ENCODE measurements at places on chromosomes 1 and 21. TPM values are rescaled to one million over a fixed set of nuclear protein-coding genes. Genes with fewer than 3 reads are reported as not detected.

- DNase-seq, result no peak
These were observed 101.5 kb upstream of the GADD45A start for GRCh38 chr1:67583462-67583950.

- DNase-seq, result no peak
These were observed 71.8 kb downstream of the RUNX1 start for GRCh38 chr21:34977333-34977732.

GRCh38 chr21:44372616-44373015 lies 19.2 kb downstream of the TRPM2 start:
- no peak for DNase-seq

DNA sequence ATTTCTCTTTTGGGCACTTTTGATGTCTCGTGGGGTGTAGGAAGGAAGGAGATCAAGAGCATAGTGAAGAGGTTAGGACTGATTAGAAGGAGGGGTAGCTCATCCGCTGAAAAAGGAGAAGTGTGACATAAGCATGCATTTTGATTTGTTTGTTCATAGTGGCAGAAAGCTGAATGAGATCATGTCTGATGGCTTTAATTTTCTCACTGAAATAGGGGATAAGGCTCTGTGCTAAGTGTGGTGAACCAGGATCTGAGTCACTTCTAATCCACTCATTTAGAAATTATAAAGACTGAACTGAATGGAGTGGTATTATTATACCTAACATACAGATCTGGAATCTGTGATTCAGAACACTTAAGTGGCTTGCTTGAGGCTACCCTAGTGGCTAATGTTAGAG lies 344.5 kb downstream of the PDE4B start:
- DNase-seq, result no peak

GRCh38 chr1:154550070-154550469 lies 8.4 kb downstream of the UBE2Q1 start:
- DNase-seq, result no peak

GRCh38 chr1:186152620-186153239 lies 222.3 kb downstream of the TPR start:
- DNase-seq, result peak; percentile 92

DNA sequence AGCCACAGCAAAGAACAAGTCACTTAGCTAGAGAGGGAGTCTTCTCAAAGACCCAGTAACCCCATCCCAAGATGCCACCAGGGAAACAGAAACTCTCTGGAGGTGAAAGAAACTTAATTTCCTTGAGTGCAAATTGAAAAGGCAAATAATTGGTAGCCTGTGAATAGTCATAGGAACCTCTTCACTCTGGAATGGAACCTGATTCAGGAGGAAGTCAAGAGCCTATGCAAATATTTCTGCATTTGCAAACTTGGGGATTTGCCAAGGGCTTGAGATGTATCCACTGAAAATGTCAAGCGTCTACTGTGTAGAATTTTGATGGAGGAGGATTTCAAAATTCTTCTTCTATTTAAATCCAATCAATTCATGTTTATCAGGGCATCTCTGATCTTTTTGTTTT lies 5.7 kb downstream of the HIVEP3 start:
- no peak for DNase-seq

DNA sequence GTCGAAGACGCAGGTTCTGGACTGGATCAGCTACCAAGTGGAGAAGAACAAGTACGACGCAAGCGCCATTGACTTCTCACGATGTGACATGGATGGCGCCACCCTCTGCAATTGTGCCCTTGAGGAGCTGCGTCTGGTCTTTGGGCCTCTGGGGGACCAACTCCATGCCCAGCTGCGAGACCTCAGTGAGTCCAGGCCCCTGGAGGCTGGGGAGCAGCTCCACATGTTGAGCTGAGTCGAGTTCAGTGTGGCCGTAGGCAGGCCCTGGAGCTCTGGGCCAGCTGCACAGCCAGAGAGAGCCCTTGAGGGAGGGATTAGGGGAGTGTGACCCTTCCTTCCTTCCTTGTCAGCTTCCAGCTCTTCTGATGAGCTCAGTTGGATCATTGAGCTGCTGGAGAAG lies 1.6 kb downstream of the ELF3 start:
- DNase-seq, result no peak

GRCh38 chr1:20095564-20096434 lies 23.5 kb downstream of the PLA2G2D start:
- no peak for DNase-seq

- no peak for DNase-seq
These were observed 15.9 kb upstream of the NIBAN1 start for GRCh38 chr1:184990204-184990603.

DNA sequence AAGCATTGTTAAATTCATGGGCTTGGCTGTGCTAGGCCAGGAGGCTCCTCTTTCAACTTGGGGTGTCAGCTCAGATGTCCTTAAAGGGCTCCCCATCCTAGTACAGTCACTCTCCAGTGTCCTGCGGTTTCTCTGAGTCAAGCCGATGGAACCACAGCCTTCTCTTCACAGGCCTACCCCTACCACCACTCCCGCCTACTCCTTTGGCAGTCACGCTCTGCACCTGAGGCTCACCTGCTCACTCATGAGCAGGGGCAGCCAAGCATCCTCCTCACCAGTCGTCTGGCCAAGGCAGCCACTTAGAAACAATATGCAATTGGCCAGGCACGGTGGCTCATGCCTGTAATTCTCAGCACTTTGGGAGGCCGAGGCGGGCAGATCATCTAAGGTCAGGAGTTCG lies 3.6 kb downstream of the ACOT7 start:
- DNase-seq, result no peak

- DNase-seq, result peak; percentile 79
These were observed 3.8 kb upstream of the CA6 start for GRCh38 chr1:8941906-8942305.

DNA sequence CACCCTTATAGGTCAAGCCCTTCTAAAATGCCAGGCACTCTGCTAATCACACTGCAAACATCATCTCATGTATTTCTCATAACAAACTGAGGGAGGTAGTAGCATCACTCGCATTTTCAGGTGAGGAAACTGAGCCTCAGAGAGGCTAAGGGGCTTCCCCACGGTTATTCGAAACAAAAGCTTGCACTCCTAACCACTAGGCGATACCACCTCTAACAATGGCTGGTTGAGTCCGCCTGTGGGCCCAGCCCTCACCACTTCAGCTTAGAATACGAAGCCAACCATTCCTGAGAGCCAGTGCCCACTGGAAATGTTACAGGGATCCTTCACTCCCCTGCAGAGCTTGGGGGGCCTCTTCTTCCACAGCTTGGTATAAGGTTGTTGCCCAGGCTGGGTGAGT lies 65.3 kb upstream of the TENT5C start:
- no peak for DNase-seq

- DNase-seq, result no peak
These were observed 47.1 kb downstream of the STX6 start for GRCh38 chr1:180975551-180975950.

DNA sequence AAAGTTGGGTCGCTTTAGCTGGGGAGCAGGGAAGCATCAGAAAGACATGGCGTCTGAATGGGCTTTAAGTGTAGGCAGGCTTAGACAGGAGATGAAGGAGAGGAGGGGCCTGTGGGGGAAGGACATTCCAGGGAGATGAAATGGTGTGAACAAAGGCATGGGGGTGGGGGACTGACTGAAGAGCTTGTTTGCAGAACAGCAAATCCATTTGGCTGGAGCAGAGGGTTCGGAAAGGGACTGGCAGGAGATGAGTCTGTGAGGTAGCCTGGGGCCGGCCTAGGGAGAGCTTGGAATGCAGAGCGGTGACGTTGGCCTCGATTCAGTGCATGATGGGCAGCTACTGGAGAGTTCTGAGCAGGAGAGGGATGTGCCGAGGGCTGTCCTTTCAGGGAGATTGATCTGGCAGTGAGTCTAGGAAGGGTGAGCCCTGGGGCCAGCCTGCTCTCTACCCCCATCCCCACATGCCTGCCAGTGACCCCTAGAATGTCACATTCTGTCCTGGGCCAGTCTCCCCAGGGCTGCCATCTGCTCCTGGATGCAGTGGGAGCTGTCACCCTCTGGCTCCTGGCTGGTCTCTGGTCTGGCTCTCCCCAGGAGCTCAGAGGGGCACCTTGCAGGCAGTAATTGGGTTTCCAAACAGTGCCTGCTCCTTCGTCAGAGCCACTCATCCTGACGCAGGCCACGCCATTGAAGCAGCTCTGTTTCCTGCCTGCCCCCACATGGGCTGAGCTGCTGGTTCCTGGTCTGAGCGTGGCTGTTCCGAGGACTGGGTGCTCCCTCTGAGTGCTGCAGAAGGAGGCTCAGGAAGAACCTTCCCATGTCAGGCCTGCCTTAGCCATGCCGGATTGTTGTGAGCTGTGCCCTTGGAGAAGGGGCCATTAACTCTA lies 22.3 kb upstream of the TMEM222 start:
- peak; percentile 98 for DNase-seq

GRCh38 chr21:33029385-33029921 lies 3.7 kb downstream of the OLIG2 start:
- DNase-seq, result no peak

DNA sequence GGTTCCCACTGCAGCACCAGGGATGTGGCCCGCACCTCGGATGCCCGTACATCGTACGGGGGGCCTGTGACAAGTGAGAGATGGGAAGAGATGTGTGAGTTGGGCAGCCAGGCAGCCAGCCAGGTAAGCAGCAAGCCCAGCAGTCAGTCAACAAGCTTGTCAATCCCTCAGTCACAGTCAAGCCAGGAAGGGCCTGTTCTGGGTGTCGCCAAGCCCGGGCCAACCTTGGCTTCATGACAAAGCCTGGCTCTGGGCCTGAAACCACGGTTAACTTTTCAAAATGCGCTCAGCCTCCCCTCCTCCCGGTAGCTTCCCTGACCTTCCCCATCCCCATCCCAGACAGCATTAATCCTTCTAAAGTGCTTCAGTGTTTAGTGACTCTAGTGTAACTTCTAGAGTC lies 31.8 kb downstream of the MYOM3 start:
- no peak for DNase-seq

DNA sequence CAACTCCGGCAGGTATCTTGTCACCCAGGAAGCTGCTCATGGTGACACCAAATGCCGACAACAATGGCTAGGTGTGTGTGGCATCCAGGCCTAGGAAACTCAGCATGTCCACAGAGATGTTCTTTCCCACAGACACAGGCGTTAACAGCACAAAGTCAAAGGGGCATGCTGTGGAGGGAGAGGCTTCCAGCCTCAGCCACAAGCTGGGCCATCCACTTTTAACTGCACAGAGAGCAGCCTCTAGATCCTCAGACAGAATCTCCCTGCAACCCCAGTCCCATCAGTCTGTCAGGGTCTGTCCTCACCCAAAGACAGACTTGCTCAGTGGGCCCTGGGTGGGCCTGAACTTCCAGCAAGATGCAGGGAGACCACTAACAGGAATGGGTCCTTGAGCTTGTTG lies 58.5 kb upstream of the BCAR3 start:
- DNase-seq, result no peak

GRCh38 chr1:246769306-246769705 lies 45.1 kb downstream of the SCCPDH start:
- DNase-seq, result no peak

DNA sequence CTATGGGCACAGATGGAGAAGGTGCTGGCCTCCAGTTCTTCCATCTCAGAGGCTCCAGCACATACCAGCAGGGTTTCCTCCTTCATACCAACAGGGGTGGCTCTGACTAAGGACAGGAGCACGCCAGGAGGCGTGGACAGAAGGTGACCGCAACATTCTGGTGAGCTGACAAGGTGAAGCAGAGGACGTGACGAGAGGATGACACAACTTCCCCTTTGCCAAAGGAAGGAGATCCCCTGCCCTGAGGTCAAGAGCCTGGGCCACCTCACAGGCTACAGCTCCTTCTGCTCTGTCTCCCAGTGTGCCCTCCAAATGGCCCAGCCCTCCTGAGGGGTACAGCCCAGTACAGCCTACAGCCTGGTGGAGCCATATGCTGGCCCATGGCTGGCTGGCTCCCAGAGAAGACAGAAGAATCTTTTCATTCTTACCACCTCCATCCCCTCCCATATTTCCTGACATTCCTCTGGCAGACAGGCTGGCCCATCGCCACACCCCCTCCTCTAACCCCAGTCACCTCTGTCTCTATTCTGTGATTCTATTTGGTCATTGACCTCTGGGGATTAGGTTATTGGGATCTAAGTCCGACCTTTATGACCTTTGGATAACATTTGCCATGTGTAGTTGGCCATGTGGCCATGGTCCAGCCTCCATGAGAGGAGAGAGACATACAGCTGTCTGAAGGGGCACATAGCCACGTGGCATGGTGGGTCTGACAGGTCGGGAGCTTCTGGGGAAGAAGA lies 5.1 kb upstream of the LAMB3 start:
- peak; percentile 99 for DNase-seq

DNA sequence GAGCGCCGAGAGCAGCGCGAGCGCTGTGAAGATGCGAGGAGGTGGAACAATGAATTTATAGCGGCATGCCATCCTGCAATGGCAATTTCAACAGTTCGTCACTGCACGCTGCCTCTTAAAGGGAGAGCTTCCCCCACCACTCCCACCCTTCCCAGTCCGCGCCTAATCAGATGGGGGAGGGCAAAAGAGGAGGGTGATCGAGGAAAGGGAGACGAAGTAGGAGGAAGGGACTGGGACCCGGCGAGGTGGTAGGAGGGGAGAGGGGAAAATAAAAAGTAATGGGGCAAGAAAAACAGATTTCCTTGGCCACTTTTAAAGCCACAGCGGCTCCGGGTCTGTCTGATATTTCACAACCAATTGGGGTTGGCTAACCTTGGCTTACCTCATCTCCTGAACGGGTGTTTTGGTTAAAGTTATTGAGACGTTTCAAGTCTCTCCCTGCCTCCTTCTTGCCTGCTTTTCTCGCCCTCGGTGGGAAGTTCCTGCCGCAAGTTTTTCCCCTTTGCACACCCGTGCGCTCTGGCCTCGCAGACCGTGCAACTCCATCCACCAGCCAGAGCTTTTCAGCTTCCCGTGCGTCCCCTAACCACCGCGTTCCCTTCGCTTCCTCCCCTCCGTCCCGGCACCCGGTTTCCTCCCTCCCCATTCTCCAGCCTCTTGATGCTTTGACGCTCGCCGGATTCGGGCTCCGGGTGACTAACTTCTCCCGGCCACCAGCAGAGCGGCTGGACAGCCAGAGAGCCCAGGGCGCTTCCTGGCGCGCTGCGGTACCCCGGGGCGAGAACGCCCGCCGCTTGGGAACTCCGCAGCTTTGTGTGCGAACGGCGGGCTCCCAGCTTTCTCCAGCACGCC lies at the start of gene ADAMTS5:
Gene ADAMTS5 (minus strand): TSS at position 27 of the 852 bp plus-strand sequence. CDS start 697 bp downstream, outside the sequence.
- peak; percentile 14 for DNase-seq

Gene CLCA4
- total RNA-seq, result not detected

Gene OR1C1
- total RNA-seq, result not detected

Gene DCST1
- not detected for total RNA-seq

Gene PPM1J
- 1.4 TPM for total RNA-seq

Gene NGF
- total RNA-seq, result 0.86 TPM

Gene SASS6
- total RNA-seq, result 9.0 TPM

Gene WNT9A
- 36.6 TPM for total RNA-seq

Gene MEGF6
- total RNA-seq, result 32.5 TPM

Gene ANGPTL1
- total RNA-seq, result not detected

Gene OR2L3
- total RNA-seq, result not detected

Gene LAMC2
- total RNA-seq, result 127 TPM

Gene EFNA1
- 49.9 TPM for total RNA-seq

Gene THRAP3
- total RNA-seq, result 67.0 TPM

Data from PC-3 (cell line).